ENCODE measurements at places on chromosomes 5 and 9. TPM values are rescaled to one million over a fixed set of nuclear protein-coding genes. Genes with fewer than 3 reads are reported as not detected.

The GPR151 gene
- total RNA-seq = not detected

- no peak for DNase-seq
These were observed 199.8 kb upstream of the MVB12B start for GRCh38 chr9:126126807-126127206.

DNA sequence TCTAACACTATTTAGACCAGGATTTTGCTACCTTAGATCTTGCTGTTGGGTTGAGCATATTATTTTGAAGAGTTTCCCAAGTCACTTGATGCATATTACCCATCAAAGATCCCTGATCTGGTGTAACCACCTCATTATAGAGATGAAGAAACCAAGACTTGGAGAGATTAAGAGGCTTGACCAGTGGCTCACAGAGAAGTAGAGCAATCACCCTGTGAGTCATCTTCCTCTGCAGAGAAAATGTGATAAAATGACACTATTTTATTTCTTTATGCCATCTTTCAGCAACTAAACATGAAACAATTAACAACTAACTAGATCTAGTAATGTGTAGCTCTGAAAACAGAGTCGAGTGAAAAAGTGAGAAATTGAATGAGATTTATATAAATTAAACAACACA, 76.1 kb downstream of the KIF4B start:
- DNase-seq = no peak

- no peak for DNase-seq
These were observed 35.7 kb upstream of the GABRP start for GRCh38 chr5:170747851-170748250.

DNA sequence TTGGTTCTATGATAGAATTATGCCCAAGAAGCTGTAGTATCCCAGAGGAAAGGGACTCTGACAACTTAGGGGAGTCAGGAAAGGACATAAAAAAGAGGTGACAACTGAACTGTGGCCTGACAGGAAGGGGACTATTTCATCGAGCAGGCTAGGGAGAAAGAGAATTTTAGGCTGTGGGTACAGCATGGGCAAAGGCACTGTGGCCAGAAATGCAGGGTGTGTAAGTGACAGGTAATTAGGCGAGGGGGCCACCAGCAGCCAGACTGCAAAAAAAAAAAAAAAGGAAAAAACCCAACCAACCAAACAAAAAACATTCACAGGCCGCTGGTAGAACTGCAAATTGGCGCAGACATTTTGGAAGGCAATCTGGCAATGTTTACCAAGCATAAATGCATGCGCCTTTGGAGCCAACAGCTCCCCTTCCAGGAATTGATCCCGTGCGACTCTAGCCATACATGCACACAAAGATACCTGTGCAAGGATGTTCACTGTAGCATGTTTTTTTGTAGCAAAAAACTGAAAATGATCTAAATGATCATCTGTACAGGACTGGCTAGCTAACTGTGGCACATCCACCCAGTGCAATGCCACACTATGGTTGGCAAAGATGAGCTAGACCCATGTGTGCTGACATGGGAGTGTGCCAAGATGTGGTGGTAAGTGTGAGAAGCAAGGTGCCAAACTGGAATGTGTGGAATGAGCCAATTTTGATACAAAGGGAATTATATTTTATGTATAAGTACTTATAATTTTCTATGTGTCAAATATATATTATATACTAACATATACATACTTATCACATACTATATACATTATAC, 1.1 kb downstream of the EIF4E1B start:
- no peak for DNase-seq

The C5orf52 gene
- total RNA-seq = not detected

The RASGEF1C gene
- total RNA-seq = 9.3 TPM

The REXO4 gene
- total RNA-seq = 21.6 TPM

Measured in tibial nerve (tissue), 4 donors.